ENCODE measurements at places on chromosomes 12 and 14.
A peak's percentile ranks its signal among the peaks of the same experiment; 100 is the strongest.

DNA sequence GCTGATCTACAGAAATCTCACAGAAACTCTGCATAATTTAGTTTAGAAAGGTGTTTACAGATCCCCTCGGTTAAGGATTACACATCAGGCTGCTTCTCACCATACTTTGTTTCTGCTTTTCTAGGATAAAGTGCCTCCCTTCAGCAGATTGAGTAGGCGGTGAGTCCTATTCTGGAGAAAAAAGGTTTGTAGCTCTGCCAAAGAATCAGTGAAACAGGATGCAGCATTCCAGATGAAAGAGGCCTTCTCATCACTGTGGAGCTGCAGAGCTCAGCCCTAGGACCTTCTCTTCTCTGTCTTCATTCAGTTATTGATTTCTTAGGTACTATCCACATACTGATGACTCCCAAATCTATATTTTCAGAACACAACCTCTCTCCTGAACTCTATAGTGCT lies 155.5 kb upstream of the KRR1 start:
- peak; percentile 91 for DNase-seq

DNA sequence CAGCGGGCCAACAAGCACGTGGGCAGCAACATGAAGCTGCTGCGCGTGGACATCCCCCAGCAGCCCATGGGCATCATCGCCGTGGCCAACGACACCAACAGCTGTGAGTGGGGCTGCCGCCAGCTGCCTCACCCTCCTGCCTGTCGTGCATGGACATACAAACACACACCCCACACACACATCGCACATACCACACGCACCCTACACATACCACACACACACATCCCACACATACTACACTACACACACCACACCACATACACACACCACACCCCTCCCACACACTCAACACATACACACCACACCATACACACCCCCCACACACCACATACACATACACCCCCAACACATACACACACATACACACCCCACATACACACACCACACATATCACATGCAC lies 25.2 kb upstream of the NXPH4 start:
- DNase-seq = peak; percentile 34

- DNase-seq = no peak
Observed at GRCh38 chr14:68499451-68499850, 293.4 kb downstream of the ZFP36L1 start.

DNA sequence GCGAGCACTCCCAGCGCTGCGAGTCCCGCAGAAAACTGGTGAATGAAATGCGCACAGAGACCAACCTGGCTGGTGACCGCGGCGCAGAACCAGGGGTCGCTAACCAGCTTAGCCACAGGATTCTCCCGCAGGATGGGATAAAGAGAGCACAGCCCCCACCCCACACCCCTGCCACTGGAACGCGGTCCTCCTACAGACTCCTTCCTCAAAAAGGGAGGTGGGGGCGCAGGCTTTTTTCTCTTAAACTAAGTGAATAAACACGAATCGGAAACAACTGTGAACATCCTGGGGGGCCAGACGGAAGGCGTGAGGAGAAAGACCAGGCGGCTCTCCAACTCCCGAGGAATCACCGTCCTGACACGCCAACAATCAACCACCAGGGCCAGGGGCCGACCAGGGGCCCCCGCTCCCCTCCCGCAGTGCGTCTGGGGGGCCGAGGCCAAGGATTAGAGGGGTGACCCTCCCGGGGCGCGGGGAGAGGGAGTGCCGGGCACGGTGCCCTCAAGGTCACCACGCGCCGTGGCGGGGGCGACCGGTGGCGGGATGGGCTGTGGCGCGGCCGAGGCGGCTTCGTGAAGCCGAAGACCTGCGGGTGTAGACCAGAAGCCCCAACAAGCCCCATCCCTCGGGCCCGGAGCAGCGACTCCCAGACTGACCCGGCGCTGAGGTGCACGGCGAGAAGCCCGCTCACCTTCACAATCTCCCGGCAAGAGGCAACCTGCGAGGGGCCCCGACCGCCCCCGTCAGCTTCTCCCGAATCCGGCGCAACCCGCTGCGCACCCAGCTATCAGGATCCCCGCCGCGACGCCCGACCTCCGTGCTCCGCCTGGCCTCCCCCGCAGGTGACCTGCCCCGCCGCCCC lies 704 bp downstream of the ATP2B1 start:
- DNase-seq = no peak

DNA sequence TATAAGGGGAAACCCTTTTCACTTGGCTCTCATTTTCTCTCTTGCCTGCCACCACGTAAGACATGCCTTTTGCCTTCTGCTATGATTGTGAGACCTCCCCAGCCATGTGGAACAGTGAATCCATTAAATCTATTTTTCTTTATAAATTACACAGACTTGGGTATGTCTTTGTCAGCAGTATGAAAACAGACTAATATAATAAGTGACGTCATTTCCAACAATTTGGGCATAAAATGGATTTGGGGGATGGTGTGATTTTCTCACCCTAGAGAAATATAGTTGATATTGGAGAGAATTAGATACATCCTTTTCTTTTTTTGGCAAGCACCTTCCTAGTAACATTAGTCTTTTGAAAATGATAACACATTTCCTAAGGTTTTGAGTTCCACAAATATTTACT lies 490.5 kb downstream of the TMEM132D start:
- DNase-seq = no peak

DNA sequence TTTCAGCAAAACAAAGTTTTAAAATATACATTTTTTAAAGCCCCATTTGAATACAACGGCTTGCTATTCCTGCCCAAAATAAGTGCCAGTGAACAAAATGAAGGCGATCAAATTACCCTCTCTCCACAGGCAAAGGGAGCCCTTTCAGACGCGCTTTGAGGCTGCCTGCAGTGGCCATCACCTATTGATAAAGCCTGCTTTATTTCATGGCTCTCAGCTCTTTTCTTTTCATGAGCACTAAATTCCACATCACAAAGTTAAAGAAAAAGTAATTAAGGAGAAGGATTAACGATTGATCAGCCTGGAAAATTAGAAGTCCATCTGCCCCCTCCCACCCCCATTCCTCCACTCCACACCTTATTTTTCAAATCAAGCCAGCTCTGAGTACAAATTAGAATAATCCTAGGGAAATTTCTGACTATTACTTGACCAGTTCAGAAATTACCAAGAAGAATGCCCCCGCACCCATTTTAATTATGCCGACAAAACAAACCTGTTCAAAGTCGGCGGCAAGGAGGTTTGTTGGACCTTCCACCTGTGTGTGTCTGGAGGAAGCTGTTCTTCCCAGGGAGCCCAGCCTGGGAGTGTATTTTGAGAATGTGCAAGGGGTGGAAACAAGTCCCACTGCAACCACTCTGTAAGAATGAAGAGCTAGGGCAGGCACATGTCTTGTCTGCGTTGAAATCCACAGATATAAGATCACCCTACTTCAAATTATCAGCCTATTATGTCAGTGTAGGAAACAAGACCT lies 64.2 kb upstream of the RIC8B start:
- DNase-seq = no peak

- no peak for DNase-seq
Observed at GRCh38 chr14:50352584-50352983, 40.5 kb downstream of the DMAC2L start.

DNA sequence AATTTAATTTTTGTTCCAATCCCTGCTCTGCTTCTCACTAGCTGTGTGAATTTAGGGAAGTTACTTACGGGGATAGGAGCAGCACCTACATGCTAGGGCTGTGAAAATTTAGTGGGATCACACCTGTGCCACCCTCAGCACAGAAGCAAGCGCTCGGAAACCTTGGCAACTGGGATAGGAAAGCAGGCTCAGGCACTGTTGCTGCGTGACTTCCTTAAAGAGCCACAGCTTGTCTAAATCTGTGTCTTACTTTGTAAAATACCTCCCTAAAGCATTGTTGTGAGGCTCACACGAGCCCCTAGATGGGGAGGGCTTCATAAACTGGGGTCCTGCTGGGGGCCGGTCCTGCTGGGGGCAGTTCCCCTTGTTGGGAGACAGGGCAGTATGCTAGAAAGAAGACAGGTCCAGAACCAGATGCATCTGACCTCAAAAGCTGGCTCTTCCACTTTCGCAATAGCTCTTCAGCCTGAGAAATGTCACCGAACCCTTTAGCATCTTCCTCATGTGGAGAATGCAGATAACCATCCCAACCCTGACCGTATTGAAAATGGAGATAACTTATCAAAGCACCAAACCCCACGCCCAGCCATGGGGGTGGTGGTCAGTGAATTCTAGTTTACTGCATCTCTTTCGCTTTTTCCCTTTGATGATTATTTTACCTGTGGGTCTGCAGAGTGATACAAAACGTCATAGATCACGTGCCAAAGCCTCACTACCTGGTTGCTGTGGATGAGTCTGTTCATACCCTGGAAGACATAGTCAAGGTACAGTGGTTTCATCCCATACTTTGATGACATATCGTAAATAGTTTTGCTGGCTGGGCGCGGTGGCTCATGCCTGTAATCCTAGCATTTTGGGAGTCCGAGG lies 54.1 kb downstream of the AK7 start:
- DNase-seq = no peak

GRCh38 chr12:113436586-113436985 lies 14.4 kb downstream of the SDSL start:
- DNase-seq = no peak

DNA sequence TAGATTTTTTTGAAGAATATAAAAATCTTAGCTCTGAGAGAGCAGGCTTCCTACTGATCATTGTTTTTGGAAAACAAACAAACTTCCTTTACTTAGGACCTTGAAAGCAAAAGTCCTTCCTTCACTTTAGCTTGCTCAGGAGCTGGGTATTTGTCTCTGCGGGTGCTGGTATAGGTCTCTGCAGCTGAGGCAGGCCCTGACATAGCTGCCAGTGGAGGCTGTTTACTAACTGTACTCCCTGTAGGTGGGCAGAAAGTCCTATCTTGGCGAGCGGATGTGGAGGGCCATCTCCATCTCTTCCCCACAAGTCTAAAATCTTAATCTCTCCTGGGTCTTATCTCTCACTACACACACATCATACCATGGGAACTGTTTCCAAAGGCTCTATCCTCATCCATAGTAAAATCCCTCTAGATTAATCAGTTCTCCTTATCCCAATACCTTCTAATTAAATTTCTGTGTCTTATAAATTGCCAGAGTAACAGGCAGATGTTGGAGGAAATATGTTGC lies 4.1 kb upstream of the MIA2 start:
- no peak for DNase-seq

DNA sequence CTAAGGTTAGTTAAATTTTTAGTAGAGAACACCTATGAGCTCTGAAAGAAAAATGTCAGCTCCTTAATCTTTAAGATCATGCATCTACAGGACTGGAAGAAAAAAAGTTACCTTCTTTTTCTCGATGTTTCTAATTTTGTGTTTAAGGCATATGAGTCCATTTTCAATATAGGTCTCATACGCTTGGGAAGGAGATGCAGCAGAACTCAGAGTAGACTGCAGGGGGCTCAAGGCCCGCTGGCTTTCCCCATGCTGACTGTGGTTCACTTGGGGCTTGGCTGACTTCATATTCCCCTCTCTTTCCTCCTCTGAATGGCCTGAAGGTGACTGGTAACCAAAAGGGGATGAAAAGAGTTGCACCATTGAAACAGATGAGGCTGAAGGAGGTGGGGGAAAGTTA lies 1.5 kb downstream of the CAPRIN2 start:
- DNase-seq = peak; percentile 54

- DNase-seq = no peak
Observed at GRCh38 chr12:121090586-121091514, 41.8 kb upstream of the P2RX7 start.

DNA sequence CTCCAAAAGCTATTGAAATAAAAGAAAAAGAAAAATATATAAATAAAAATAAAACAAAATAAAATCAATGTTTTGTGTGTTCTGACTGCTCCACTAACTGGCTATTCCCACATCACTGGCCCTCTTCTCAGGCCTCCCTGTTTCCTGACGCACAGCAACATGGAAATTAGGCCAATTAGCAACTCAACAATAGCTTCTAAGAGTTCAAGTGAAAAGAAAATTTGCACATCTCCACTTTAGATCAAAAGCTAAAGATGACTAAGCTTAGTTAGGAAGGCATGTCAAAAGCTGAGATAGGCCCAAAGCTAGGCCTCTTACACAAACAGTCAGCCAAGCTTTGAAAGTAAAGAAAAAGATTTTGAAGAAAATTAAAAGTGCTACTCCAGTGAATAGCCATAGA lies 200.8 kb downstream of the DUSP6 start:
- DNase-seq = no peak

- DNase-seq = no peak
Observed at GRCh38 chr14:103693515-103693914, 21.7 kb downstream of the XRCC3 start.

GRCh38 chr12:52006726-52007157 lies at the start of gene TAMALIN:
TAMALIN (plus strand) TSS chr12:52006946; CDS start chr12:52007020, 74 bp downstream.
- no peak for DNase-seq

- DNase-seq = no peak
Observed at GRCh38 chr12:119673634-119674033, 5.7 kb downstream of the PRKAB1 start.

- DNase-seq = no peak
Observed at GRCh38 chr12:27672051-27672450, 24.2 kb upstream of the REP15 start.

DNA sequence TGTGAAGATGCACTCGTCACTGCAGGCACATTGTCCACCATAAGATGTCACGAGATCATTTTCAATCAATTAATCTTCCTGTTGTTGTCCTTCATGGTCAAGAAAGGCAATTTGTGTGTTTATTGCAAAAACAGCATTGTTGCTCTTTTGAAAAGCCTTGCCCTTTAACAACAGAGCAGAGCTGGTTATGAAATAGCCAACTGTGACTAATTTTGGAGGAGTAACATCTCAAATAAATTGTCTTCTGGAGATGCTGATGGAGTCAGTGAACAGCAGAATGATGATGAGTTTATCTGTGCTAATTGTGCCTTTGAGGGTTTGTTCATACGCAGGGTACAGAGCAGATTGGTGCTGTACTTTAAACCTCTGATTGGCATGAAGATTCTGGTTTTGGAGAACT lies 88.3 kb upstream of the E2F7 start:
- peak; percentile 60 for DNase-seq

- DNase-seq = no peak
Observed at GRCh38 chr12:87231818-87232217, 797.4 kb downstream of the C12orf50 start.

- DNase-seq = no peak
Observed at GRCh38 chr14:103735022-103735421, 19.4 kb downstream of the ZFYVE21 start.

GRCh38 chr12:104484079-104484478 lies 27.3 kb downstream of the CHST11 start:
- no peak for DNase-seq

DNA sequence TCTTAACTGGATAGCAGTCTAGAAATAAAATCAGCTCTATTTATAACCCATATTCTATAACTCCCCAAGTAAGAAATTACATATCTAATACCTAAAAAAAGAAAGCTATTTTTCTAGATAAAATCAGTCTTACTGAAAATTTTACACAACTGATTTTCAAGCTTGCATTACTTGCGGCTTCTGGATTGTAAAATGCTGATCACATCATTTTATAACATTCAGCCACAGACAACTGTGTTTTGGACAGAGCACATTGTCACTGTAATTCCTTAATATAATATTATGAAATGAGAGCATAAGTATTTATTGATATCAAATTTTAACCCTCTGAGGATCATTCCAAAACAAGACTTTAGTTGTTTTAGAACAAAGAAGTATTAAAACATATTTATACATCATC lies 78.5 kb upstream of the ARID2 start:
- DNase-seq = no peak

- peak; percentile 77 for DNase-seq
Observed at GRCh38 chr12:6613015-6613775, 6.0 kb upstream of the CHD4 start.
